ENCODE measurements at places on chromosomes 5 and 9.

- no peak for DNase-seq
Observed at GRCh38 chr9:29717631-29718030, 2144.3 kb upstream of the C9orf72 start.

- no peak for DNase-seq
Observed at GRCh38 chr9:70924380-70924779, 197.0 kb downstream of the TRPM3 start.

DNA sequence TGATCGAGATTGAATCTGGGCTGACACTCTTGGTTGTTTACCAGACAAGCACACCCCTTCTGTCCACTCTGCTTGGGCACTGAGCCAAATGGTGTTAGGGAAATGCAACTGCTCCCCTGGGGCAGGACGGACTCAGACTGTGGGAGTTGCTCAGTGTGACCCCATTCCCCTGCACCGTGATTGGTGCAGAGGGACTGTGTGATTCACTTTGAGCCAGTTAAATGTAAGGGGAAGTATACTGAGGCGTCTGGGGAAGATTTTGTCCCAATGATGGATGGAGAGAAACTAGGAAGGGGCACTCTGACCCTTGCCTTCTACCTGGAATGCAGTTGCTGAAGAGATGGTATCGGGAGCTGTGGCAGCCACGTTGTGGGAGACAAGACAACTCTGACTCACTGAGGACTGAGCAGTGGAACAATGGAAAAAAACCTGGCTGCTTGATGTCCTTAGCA, 196.0 kb upstream of the ANKRD55 start:
- DNase-seq: no peak

- DNase-seq: no peak
Observed at GRCh38 chr9:131732061-131732526, 7.8 kb downstream of the RAPGEF1 start.

DNA sequence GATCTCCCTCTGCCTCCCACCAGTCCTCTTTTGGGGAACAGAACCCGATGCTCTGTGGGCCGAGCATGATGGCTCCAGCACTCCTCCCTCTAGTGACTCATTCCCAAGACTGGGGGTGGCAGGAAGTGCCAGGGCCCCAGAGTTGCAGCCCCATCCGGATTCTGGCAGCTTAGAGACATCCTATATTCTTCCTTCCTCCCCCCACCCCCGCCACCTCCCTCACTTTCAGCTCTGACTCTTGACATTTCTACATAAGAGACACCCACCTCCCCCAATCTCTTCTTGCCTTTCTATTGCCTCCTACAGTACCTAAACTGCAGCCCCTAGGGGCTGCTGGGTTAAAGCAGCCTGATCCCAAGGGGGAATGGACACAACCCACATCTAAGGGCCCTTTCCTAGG, 47.1 kb upstream of the MATR3 start:
- no peak for DNase-seq

DNA sequence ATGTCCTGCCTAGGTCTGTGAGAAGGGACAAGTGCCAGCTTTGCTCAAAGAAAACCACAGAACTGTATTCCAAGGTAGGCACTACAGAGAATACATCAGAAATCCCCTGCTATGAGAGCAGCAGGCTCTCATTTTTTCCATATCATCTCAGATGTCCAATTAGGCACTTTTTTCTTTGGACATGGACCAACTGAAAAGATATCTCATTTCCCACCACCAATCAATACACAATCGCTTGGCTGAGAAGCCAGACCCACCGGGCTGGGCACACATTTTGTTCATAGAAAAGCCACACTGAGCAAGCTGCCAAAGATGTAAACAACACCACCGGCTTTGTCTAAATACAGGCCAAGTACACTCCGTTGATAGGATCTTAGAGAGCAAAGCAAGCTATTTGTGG, 25.9 kb downstream of the STOM start:
- no peak for DNase-seq

- peak; percentile 22 for DNase-seq
Observed at GRCh38 chr9:99118782-99119466, 14.0 kb downstream of the TGFBR1 start.

GRCh38 chr5:112475747-112476365, 56.8 kb upstream of the EPB41L4A start:
- no peak for DNase-seq

DNA sequence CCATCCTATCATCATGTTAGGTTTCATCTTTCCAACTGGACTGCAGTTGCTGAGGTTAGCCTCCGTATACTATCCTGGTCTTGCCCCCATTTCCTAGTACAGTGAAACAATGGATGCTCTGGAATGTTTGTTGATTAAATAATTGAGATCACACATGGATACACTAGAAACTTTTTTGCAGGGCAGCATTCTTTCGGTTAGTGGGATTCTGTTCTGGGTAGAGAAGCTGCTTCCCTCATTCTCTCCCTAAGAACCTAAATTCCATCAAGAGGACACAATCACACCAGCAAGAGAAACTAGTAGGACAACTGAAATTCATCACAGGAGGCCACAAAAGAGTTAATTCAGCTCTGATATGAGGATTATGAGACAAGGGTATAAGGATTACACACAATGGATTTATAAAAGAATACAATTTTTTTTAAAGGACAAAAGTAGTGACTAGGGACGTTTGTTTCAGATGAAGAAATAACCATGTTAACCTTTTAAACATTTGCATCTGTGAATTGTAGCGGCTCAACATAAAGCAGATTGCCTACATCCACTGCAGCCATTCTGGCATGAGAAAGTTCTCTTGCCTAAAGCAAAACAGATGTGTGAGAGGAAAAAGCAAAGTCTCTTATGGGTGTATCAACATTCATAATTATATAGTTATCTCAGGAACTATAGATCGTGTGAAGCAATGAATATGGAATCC, 162.7 kb upstream of the LHFPL2 start:
- DNase-seq: no peak

- no peak for DNase-seq
Observed at GRCh38 chr9:70130266-70130665, 86.6 kb downstream of the MAMDC2 start.

GRCh38 chr5:113090336-113091106, 113.9 kb downstream of the DCP2 start:
- DNase-seq: no peak

- DNase-seq: no peak
Observed at GRCh38 chr5:89129941-89130340, 247.0 kb upstream of the MEF2C start.

- DNase-seq: no peak
Observed at GRCh38 chr5:12246036-12246435, 341.8 kb upstream of the CTNND2 start.

DNA sequence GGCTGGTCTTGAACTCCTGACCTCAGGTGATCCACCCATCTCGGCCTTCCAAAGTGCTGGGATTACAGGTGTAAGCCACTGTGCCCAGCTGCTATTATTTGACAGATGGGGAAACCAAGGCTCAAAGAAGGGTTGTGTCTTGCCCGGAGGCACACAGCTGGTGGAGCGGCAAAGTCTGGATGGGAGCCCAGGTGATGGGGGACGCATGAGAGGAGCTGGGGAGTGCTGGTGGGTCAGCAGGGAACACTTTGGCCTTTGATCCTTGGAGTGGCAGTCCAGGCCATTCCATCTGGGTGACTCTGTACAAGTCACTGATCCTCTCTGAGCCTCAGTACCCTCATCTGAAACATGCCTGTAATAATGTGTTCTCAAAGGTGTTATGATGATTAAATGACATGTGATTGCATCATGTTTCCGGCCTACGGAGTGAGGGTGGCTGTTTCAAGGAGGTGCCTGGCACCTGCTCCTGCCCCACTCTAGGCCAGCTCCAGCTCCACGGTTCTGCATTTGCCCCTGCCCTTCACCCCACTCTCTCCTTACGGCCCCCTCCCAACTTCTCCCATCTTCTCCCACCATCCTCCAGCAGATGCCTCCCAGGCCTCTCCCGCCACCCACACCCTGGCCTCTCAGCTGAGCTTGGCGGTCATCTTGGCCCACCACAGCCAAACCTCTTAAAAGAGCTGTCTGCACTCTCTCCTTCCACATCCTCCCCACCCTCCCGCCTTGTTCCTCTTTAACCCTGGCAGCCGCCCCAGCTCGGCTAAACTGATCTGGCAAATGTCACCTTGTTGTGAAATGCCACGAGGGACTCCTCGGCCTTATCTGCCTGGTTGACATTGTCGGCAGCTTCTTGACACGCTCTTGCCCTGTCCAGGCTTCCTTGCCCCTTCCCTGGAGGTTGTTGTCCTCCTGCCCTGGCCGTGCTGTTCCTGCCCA, 5.5 kb upstream of the DBN1 start:
- DNase-seq: no peak

DNA sequence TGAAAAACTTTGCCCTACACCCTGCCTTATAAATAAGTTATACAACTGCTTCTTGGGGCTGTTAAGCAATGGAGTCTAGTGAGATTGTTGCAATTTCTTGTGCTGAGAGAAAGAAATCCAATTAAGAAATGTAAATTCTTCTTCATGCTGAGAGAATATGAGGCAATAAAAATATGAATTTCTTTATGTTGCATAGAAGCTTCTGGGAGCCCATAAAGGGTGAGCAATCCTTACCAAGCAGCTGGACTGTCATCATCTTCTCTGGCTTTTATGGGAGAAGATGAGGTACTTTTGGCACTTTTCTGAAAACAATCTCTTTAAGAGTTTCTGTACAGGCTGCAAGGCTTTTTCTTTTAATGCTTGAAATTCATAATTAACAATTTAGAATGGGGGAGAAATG, 204.3 kb downstream of the DMRTA1 start:
- DNase-seq: no peak

- no peak for DNase-seq
Observed at GRCh38 chr5:56456002-56456401, 222.9 kb upstream of the ANKRD55 start.

DNA sequence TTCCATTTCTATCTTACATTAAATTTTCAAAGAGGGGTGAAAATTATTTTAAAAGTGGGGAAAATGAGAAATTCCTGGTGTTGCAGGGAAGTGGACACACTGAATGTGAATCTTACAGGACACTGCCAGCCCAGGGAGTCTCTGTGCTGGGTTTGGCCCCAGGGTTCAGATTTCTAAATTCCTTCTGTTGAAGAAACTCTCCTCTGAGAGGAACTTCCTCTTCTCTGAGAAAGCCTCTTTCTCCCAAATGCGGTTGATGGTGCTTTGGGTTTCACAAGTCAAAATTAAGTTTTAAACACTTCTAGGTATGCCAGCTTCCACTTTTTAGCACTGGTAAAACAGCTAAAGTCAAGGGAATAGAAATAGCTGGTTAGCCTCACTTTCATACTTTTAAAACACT, 317.9 kb upstream of the ITGA1 start:
- no peak for DNase-seq

DNA sequence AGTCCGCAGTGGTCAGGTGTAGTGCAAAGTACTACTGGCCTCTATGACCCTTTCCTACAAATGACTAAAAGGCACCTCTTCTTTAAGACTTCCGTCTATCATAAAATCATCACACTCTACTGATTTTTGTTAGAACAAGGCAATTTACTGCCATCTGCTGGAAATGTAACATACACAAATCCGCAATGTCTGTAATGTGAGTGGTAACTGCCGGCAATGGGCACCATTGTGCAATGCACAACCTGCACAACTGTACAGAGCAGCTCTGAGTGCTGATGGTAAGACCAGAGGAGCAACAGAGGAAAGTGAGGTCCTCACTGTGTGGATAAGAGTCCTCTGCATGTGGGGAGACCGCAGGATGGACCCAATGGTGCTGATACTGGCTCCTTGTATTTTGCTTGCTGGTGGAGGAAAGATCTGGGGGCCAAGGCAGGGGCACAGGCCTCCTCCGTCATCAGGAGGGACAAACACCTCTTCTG, 103.7 kb downstream of the ATPSCKMT start:
- DNase-seq: no peak

DNA sequence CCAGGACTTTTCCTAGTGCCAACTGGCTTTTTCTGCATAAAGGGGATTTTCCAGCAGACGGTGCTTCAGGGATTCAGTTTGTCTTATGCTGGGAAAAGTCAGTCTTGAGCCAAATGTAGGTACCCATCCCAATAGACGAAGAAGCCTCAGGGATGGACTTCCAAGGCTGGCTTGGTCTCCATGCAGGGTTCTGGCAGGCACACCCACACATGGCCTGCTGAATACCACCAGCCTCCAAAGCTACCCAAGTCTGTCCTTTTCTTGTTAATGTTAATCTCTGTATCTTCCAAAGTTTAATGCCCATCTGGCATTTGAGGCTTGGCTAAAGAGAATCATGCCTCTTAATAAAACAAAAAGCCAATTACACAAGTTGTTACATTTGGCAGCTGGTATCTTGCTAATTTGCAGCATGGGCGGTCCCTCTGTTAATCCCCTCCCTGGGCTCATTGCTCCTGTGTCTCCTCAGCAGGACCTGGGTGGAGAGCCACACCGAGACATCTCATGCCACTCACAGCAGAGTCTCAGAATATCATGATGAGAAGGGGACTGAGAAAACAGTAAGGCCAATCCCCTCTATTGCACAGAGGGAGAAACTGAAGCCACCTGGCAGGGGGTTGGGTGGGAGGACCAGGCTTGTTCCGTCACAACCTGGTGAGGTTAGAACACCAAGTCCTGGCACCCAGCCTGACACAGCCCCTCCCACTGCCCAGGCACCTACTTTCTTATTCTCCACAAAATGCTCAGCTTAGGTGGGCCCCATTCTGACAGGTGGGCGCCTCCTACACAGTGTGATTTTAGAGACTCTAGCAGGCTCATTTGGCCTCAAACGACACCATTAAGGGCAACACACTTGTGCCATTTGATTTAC, 243.2 kb downstream of the FSTL4 start:
- DNase-seq: no peak

Measured in T follicular helper cell (primary cell).